ENCODE measurements at places on chromosomes 4 and X.

GRCh38 chr4:147011411-147011810 lies 65.7 kb upstream of the TTC29 start:
- DNase-seq: no peak

GRCh38 chrX:69144838-69145680 lies 20.2 kb downstream of the PJA1 start:
- DNase-seq: no peak

- DNase-seq: no peak
Measured at GRCh38 chrX:95318882-95319281, 1365.8 kb upstream of the DIAPH2 start.

DNA sequence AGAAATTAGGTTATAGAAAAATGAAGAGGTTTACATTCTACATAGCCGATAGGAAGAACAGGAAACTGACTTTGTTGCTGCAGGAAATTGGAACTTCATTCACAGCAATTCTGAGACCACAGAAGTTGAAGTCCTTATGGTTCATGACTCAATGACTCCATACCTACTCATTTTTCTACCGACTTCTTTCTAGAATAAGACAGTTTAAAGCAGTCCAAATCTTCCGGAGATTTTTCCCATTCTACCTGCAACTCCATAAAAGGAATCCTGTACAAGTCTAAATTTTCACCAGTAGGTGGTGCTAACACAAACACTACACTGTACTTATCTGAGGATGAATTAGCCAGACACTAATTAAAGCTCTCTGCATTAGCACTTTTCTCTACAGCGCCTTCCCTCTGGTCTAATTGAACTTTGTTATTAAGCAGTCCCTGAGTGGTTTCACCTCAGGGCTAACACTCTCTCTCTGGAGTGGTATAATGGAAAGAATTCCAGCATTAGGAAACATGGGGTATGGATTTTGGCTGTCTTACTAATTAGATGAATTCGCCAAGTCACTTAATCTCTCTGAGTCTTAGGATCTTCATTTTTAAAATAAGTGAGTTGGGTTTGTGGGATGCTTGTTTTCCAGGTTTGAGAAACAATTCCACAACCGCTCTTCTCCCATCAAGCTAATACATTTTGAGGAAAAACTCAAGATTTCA lies 167.9 kb downstream of the SMIM20 start:
- DNase-seq: no peak

DNA sequence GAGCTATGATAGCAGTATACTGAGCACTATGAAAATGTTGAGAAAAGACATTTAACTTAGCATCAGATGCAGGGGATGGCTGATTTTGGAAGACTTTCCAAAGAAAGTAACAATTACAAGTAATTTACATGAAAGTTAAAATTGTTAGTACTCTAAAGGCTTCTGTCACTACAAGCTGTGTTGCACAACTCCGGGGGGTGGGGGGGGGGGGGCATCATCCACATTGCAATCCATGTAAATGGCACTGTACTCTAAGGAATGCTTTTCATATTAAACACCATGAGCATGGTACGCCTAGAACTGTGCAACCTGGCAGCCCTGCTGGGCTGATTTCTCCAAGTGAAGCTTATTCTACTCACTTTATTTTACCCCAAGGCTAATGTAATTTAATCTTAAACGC lies 363.4 kb downstream of the TMA16 start:
- DNase-seq: no peak

DNA sequence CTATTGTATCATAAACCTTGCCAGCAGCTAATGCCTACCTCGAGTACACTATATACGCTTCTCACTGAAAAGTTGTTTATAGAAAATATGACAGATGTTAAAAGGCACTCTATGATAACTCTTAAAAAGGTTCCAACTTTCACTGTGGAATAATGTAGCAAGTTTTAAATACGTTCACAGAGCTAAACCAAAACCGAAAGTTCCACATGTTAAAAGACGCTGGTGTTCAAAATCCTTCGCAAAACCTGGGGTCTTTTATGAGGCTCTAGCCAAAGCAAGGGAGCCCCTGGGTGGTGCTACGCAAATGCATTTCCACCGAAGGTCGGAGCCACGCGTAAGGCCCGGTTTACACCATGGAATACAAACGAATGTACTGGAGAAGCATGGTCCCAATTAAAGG lies 103.7 kb upstream of the TENM3 start:
- no peak for DNase-seq

GRCh38 chrX:72123471-72124185 lies 8.1 kb downstream of the RTL5 start:
- DNase-seq: no peak

DNA sequence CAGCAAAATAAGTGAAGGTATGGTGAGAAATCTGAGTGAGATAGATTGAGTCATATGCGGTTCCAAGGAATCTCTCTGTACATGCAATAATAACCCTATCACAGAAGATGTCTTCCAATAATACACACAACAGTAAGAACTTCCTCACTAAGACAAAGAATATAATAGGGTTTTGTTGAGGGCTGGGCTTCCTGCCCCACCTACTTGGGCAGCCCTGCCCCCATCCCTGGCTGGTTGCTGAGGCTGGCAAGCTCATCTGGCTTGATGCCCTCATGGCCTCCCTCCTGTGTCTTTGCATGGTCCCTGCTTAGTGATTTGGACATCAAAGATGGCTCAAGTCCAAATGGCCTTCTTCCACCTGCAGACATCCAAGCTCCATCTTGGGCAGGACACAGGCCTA lies 2.7 kb downstream of the GEMIN8 start:
- DNase-seq: peak; percentile 75

DNA sequence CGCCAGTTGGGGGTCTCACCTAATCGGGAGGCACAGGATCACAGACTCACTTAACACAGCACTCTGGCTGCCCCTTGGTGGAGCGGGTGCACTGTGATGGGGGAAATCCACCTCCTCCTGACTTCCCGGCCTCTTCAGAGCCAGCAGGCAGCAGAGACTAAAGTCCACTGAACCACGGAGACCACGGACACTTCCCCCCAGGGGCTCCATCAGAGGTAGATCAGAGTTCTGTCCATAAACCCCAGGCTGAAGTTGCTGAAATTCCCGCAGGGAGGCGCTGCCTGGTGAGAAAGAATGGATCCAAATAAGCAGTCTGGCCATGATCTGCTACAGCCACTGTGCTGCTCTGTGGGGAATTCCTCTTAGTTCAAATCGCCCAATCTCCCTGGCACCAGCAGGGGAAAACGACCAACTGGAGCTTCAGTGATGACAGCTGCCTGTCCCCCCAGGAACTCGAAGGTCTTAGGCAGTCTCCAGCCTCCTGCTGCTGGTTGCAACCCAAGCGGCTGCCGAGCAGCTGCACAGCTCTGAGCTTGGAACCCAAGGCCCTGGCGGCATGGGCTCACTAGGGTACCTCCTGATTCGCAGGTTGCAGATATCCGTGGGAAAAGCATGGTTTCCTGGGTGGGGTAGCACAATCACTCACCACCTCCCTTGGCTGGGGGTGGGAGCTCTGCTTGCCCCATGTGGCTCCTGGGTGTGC lies 106.9 kb upstream of the DCAF12L2 start:
- no peak for DNase-seq

DNA sequence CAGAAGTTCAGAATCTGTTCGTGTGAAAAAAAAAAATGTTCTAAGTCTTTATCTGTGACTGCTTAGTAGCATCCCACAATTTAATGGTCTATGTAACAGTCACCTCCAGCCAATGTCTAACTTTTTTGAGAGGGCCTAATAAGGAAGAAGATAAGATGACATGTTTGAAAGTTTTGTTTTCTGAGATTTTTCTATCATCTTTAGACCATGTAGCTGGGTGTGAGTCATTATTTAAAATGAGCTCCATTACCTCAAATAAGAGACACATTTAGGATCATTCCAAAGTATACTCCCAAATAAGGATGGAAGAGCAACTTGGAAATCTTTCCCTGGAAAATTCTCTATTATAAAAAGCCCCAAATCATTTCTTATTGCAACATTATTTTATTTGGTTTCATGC lies 28.2 kb upstream of the MCF2 start:
- no peak for DNase-seq

- peak; percentile 0 for DNase-seq
Measured at GRCh38 chrX:97563531-97564133, 679.9 kb downstream of the RPA4 start.

DNA sequence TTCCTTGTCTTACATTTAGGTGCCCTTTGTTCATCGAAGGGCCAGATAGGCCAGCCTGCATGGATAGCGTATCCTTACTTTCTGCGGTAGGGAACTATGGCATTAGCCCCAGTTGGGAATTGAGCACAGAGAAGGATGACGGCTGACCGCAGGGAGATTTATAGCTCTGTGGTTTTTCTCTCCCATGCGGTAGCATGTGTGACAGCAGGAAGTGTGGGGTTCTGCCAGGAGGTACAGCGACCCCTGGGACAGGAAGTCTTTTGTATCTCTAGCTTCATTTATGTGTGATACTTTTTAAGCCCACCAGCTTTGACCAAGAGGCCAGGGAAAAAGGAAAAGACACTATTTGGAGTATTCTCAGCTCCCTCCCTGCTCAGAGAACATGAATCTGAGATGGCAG lies 33.1 kb downstream of the GAB3 start:
- no peak for DNase-seq

DNA sequence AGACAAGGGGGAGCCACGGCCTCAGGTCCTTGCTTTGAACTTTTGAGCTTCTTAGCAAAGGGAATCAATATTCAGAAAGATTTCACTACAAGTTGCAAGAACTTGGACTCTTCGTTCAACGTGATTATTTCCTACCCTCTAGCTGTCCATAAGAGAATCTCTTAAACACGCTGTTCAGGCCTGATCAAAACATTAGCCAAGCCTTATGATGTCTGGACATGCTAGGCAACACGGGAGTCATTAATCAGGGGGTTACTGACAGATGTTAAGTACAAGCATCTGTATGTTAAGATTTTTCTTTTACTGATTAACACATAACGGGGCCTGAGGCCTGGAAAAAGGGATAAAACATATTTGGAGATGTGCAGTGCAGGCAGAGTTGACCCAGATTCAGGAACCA lies 138.9 kb upstream of the IL1RAPL2 start:
- DNase-seq: no peak

DNA sequence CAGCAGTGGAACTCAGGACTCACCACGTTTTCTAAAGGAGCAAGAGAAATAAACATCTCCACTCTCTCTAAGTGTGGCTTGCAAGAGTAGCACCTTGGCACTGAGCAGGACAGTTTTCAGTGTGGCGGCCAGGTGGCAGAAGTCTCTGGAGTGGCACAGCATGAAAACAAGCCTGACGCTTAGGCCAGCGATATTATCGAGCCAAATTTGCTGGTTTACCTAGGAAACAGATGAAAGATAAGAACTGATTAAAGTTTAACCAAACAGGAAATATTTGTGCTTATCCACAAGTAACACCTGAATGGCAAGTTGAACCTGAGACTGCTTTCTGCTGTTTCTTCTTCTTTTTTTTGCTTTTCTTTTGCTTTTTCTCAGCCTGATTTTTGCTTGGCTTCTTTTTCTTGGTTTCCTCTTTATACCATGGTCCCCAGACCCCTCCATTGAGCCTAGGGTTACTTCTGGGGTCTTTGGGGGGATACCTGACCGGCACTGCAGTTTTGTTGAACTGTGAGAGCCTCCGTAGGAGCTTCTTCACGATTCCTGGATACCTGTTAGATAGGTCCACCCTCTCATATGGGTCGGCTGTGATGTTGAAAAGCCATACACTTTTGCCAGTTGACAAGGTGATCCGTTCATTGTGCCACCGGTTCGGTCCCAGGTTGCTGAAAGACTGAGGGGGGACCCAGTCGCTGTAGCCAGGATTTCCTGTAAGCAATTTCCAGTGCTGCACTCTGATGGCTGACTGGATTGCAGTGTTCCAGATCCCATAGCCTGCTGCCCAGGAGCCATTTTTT lies 77.3 kb downstream of the ARSJ start:
- no peak for DNase-seq

DNA sequence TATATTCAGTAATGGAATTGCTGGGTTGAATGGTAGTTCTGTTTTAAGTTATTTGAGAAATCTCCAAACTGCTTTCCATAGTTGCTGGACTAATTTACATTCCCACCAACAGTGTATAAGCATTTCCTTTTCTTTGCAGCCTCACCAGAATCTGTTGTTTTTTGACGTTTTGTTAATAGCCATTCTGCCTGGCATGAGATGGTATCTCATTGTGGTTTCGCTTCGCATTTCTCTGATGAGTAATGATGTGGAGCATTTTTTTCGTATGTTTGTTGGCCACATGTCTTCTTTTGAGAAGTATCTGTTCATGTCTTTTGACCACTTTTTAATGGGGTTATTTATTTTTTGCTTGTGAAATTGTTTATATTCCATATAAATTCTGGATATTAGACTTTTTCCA lies 13.6 kb upstream of the MAGED4B start:
- no peak for DNase-seq

- DNase-seq: no peak
Measured at GRCh38 chr4:145181091-145181501, 707 bp upstream of the OTUD4 start.

GRCh38 chrX:6151971-6152370 lies 76.7 kb downstream of the NLGN4X start:
- no peak for DNase-seq

DNA sequence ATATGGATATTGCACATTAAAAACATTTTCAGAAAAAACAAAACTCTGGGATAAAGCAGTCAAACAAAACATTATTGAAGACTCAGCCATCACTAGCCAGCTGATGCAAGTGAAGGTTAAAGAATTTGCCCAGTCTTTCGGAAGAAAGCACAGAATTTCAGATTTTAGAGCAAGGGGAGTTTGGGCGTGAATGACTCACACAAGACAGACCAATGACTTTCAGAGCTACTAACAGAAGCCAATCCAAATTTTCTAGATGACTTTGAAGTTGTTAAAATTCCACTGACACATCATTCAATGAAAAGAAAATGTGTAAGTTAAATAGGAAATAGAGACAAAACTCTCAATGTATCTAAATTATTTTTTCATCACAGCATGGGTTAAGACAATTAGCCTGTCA lies 4.0 kb downstream of the MRFAP1L1 start:
- no peak for DNase-seq

DNA sequence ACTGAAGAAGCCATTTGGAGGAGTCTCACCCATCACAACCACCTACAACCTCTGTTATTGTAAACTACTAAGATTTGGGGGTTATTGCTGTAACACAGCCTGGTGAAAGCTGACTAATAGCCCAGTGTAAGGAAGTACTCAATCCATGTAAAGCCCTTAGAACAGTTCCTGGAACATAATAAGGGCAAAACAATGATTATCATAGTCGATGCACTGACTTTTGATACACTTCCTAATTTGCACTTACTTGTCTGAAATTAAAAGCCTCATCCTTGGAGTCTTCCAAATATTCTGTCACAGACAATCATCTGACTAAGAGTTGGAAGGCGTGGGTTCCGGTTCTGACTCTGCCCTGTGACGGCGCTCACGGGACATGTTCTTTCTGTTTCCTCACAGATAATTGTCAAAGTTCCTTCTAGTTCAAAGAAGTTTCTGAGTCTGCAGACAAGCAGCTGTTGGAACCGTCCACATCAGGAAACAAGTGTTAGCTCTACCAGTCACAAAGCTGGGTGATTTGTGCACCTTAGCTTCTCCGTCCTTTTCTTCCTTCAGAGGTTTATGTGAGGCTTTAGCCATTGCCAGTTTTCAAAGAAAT lies 33.4 kb upstream of the RASGEF1B start:
- DNase-seq: peak; percentile 15

- no peak for DNase-seq
Measured at GRCh38 chr4:138086611-138087041, 155.5 kb downstream of the SLC7A11 start.

- no peak for DNase-seq
Measured at GRCh38 chr4:15291122-15291521, 136.7 kb upstream of the C1QTNF7 start.

- DNase-seq: no peak
Measured at GRCh38 chr4:115841871-115842270, 728.5 kb upstream of the NDST4 start.
